ENCODE measurements at places on chromosomes 7 and 10. TPM values are rescaled to one million over a fixed set of nuclear protein-coding genes. Genes with fewer than 3 reads are reported as not detected.

GRCh38 chr10:93160829-93161228, 87.1 kb downstream of the CYP26A1 start:
- peak; percentile 66 for ATAC-seq

DNA sequence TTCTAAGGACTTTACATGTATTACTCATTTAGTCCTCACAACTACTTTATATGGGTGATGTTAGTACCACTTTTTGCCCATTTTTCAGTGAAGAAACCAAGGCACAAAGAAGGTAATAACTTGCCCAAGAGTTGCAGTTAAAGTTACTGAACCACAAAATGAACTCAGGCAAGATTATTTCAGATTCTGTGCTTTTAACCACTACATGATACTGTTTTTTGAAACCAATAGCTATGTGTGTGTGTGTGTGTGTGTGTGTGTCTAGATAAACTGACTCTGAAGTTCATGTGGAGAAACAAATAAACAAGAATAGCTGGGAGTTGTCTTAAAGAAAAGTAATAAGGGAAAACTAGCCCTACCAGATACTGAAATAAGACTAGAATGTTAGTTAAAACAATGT, 60.8 kb upstream of the OIT3 start:
- no peak for ATAC-seq

- no peak for ATAC-seq
Measured at GRCh38 chr7:116733924-116734580, 62.1 kb downstream of the MET start.

DNA sequence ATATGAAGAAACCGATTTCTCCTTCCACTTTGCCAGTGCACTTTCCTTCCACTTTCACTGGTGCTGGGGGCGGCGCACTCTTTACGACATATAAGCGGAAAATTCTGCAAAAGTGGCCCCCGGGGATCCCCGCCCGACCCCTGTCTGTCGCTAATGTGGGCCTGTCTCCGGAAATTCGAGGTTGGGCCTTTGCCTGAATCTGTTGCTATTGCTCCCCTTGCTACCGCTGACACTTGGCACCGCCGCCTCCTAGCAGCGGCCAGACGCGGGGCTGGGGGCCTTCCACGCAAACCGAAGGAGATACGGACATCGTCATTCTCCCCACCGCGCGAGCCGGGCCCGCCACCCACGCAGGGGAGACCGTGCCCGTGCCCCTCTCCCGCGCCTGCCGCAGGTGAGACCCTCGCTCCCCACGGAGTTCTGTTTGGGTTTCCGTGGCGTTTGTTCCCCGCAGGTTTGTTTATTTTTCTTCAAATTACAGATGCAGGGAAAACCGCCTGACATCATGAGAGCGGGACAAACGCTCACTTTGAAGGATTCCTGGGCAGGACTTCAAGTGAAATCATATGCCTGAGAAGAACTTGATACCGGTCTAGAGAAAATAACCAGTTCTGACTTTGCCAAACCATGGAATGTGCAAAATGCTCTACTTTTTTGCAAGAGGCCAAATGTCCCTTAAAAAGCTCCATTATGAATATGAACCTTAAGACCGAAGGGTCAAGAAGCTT, 5.0 kb downstream of the TWIST1 start:
- ATAC-seq: no peak

Gene GDF2
- not detected for total RNA-seq

Gene SLC25A28
- total RNA-seq: 35.0 TPM

- no peak for ATAC-seq
Measured at GRCh38 chr10:15316871-15317464, 54.1 kb downstream of the FAM171A1 start.

DNA sequence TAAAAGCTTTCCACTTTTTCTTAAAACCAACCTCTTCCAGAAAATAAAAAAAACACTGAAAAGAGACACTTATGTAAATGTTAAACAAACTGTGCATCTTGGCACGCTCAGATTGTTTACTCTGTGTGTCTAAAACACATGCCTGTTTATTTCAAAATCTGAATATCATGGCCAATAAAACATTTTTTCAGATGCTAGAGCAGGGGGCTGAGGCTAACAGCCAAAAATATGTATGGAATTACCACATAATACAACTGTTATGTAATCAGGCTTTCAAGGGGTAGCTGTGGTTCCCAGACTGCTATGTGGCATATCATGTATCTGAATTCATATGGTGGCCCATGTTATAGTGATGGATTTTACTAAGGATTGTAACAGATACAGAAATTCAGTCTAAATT, 130.4 kb downstream of the HIBADH start:
- ATAC-seq: no peak

DNA sequence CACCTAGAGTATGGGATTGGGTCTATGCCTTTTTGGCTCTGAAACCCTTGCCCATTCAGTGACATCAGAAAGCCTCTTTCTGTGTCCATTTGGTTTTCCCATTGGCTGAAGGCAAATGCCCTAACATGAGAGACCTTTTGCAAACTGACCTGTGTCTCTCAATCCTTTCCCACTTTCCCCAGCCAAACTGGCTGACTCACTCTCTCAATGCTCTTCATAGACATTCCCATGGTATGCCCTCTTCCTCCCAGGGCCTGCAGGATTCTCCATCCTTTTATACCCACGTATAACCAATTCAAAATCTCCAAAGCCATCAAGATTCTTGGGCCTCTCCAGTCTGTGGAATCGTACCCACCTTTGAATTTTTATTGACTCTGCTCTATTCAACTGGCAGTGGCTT, 563.3 kb downstream of the GATA3 start:
- ATAC-seq: no peak

- ATAC-seq: no peak
Measured at GRCh38 chr7:521221-522070, 1.8 kb upstream of the PDGFA start.

Gene SLC13A1
- total RNA-seq: not detected

GRCh38 chr10:122264436-122264835, 6.7 kb upstream of the BTBD16 start:
- no peak for ATAC-seq

DNA sequence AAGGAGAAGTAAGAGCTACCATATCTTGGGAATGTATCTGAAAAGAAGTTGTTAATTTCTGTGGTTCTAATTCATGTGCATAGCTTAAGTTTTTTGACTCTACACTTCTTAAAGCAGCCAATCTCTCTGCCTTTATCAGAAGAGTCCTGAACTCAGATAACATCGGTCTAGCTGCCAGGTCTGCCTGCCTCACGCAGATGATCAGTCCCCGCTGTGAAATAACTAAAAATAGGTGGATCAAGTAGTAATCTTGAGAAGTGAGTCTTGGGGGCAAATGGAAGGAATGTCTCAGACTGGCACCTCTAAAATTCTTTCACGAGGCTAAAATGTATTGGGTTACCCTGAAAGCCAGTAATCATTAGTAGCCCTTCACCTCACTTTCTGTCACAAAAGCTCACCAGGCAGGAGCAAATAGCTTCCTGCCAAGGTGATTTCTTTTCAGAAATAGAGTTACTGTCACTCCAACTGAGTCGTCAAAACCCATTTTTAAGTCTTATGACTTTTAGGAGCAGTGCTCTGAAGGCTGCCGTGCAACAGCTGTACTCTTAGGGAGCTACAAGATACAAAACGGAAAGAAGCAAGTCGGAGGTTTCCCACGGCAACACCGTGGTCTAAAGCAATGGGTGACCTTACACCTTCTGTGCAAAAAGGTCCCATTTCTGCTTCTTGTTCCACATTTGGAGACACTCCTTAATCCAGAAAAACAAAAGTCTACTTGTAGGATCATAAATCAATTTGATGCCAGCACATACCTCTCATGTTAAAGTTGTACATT, 85.2 kb downstream of the ABCB5 start:
- ATAC-seq: no peak

- ATAC-seq: peak; percentile 66
Measured at GRCh38 chr10:49138361-49138891, 4.6 kb upstream of the FAM170B start.

Gene PHF14
- 28.5 TPM for total RNA-seq

Gene COL26A1
- total RNA-seq: not detected

GRCh38 chr7:591856-592628, 72.4 kb upstream of the PDGFA start:
- no peak for ATAC-seq

- no peak for ATAC-seq
Measured at GRCh38 chr7:69738396-69738951, 140.2 kb downstream of the AUTS2 start.

DNA sequence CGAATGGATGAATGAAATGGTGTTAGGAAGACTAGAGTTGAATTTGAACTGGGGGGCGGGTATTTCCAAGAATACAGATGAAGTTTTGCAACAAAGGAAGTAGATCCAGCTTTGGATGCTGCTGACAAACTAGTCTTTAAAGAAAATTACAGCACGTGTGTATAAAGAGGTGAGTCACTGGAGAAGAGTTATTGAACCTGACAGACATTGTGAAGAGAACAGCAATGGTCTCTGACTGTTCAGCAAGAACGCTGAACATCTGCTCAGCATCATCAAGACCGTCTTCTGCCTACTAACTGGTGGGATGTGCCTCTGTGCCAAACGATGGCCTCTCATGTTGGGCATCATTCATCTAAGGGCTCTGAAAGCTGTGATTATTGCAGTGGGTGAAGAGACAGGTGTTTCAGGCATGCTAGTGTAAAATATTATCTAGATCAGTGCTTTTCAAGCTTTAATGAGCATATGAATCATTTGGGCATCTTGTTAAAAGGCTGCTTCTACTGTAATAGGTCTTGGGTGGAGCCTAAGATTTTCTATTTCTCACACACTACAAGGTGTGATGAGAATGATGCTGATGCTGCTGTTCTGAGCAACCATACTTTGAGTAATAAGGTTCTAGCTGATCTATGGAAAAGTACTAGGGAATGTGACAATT, 291.3 kb downstream of the PTEN start:
- ATAC-seq: no peak

DNA sequence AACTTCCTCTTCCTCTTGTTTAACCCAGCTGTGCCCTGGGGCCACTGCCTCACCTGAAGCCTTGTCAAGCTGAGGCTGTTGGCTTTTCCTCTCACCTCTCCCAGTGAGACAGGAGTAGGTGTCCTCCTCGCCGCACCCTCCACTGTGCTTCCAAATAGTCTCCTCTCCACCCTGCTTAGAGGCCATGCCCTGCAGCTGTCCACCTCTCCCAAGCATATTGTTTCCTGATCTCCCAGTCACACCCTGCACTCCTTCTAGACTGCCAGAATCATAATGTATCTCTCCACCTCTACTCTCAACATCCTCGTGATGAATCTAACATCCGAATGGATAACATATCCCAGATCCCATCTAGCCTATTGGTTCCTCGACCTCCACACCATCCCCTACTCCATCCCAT, 196.3 kb upstream of the GHITM start:
- no peak for ATAC-seq

Gene TMEM176B
- total RNA-seq: 18.2 TPM

Gene NDUFB8
- 275 TPM for total RNA-seq

- ATAC-seq: no peak
Measured at GRCh38 chr7:114653364-114654088, 238.9 kb downstream of the FOXP2 start.

Gene PLCE1
- 23.0 TPM for total RNA-seq

DNA sequence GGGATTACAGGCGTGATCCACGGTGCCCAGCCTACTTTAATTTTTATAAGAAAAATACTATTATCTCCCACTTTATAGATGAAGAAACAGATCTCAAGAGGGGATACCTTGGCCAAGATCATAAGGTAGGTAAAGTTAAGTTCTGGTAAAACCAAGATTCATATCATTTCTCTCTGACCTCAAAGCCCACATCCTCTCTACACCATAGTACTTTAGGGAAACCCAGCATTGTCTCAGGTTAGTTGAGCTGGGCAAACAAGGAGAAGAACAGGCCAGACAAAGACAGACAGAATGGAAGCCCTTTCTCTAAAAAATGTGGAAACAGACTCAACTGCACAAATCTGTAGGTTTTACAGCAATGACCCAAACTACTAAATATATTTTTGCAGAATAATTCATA, 197.7 kb upstream of the FRMD4A start:
- no peak for ATAC-seq

Gene CYP3A4
- total RNA-seq: not detected

DNA sequence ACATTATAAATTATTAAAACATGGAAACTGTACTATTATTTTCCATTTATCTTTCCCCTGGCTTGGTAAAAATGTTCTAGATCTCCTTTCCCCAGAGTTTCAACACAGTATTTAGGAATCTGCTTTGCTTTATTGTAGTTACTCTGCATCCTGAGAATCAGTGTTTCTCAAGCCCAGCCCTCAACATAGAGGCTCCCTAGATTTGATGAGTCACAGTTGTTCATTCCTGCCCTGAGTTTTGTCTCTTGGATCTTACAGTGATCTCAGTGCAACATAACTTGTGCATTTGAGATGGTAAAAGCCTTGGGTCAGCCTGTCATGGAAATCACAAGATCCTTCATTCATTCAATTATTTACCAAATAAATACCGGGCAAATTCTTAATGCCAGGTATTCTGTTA, 63.0 kb downstream of the VAX1 start:
- no peak for ATAC-seq

DNA sequence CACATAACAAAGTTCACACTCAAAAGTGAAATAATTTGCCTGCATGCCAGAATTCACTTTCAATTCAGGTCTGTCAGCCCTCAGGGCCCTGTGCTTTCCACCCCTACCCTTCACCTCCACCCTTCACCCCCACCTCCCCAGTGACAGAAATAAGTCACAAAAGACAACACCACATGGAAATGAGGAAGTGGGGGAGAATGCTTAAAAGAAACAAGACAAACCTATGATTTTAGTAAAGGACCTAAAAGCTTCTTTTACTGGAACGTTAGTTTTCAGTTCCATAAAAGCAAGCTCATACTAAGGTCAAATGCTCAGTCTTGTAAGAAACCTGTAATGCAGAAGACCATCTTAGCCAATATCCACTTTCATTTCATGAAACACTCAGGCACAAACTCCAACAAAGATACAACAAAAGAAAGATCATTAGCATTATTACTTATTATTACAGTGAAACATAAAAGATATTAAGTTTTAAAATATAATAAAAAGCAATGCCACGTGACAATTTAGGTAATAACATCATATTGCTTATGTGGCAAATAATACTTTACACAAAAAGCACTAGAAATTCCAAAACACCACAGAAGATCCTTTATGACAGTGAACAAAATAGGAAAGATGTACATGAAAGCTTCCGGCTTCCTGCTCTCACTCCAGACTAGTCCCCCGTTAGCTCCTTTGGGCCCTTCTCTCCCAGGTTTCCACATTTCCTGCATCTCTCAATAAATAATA, 112.1 kb downstream of the LMBR1 start:
- ATAC-seq: no peak

Gene CPA1
- not detected for total RNA-seq

- no peak for ATAC-seq
Measured at GRCh38 chr7:69903410-69903809, 305.1 kb downstream of the AUTS2 start.

Gene POLR2J2
- 7.5 TPM for total RNA-seq

DNA sequence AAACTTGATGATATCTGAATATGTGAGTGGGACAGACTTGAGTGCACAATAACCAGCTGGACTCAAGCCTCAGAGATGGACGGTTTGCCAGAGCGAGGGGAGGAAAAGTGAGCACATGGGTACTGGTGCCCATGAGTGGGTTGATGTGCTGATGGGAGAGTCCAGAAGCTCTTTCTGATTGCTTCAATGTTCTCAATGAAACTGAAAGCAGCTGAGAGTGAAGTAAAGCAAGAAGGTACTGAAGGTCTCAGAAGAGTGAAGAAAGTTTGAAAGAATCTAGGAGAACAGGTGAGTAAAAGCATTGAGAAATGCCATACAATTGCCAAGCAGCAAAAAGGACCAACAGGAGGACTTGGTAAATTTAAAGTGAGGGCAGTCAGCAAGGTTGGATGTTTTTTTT, 28.6 kb downstream of the CTTNBP2 start:
- no peak for ATAC-seq

Gene TMEM196
- total RNA-seq: not detected

GRCh38 chr10:77756319-77757232, 119.0 kb upstream of the KCNMA1 start:
- peak; percentile 36 for ATAC-seq

Gene PLAU
- total RNA-seq: 43.3 TPM

GRCh38 chr7:117134889-117135552, 181.7 kb downstream of the ST7 start:
- ATAC-seq: no peak

All from gastroesophageal sphincter (tissue), 4 donors.